ENCODE measurements at places on chromosomes 7 and 10.

- no peak for DNase-seq
These were observed 171.3 kb downstream of the DNAJC1 start for GRCh38 chr10:21831986-21832820.

DNA sequence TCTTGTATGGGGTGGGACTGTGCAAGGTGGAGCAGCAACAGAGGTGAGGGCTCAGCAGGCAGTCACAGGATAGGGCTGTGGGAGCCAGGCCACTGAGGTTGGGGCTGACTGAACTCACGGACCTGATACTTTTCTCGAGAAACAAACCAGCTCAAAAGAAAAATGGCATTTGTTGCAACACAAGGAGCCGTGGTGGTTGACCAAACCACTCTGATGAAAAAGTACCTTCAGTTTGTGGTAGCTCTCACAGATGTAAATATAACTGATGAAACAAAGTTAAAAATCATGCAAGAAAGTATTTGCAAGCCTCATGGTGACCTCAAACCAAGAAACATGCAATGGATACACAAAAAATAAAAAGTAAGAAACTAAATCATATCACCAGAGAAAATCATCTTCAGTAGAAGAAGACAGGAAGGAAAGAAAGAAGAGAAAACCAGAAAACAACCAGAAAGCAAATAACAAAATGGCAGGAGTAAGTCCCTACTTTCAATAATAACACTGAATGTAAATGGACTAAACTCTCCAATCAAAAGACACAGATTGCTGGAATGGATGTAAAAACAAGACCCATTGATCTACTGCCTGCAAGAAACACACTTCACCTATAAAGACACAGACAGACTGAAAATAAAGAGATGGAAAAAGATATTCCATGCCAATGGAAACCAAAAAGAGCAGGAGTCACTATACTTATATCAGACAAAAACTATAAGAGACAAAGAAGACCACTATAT is 48.9 kb upstream of the DUSP5 start:
- no peak for DNase-seq

DNA sequence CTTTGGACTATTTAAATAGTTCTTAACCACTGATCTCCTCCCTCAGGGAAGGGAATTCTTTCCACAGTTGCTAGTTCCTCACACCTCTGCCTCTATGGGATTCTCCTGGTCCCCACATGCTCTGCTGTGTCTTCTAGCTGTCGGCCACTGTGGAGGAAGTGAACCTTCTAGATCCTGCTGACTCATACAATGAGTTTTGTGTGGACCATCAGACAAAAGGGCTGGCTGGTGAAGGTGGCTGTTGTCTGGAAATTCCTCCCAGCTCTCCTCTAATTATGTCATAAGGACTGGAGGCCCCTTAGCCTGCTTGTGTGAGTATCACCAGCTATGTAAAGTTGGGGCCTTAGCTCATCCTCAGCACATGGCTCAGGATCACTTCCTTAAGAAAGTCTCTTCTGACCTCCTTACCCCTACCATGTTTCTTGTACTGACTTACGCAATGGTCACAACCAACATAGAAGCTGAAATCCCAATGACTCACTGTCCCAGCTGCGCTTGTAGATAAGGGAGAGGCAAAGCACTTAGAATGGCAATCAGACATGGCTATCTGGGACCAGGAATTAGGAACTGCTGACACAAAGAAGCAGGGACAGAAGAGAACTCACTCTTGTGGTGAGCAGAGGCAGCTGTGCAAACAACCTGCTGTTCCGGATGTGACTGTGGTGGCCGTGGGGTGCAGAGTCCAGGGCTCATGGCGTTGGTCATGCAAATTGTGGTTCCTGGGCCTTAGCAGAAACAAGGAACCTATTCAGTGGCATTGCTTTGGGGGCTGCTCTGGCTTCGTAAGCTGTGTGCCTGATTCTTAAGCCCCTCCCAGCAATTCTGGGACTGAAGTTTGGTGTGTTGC is 2.5 kb upstream of the MACC1 start:
- peak; percentile 6 for DNase-seq

- no peak for DNase-seq
These were observed 508 bp upstream of the TECPR1 start for GRCh38 chr7:98252425-98253054.

GRCh38 chr10:116082206-116082605 is 190.8 kb downstream of the GFRA1 start:
- DNase-seq = no peak

DNA sequence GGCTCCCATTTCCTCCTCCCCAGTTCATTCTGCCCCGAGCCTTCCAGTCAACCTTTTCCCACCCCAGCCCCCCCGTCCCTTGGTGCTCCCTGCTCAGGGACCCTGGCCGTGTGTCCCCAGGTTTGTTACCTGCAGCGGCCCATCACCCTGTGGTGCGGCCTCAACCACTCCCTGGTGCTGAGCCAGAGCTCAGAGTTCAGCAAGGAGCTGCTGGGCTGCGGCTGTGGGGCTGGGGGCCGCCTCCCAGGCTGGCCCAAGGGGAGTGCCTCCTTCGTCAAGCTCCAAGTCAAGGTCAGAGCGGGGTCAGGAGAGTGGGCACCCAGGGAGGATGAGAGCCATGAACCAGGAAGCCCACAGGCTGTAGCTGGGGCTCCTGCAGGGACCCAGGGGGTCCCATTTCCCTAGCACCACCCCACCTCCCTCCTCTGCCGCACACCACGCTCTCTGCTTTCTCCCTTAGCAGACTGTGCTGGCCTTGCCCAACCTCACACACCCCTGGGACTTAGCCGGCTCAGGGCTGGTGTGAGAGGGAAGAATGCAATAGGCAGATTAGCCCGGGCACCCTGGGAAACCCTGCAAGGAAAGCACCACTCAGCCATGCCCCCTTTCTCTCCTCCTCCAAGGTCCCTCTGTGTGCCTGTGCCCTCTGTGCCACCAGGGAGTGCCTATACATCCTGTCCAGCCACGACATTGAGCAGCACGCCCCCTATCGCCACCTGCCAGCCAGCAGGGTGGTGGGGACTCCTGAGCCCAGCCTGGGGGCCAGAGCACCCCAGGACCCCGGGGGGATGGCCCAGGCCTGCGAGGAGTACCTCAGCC is 2.0 kb upstream of the PCOLCE start:
- DNase-seq = no peak

GRCh38 chr7:107555893-107556292 is 7.8 kb downstream of the COG5 start:
- no peak for DNase-seq

DNA sequence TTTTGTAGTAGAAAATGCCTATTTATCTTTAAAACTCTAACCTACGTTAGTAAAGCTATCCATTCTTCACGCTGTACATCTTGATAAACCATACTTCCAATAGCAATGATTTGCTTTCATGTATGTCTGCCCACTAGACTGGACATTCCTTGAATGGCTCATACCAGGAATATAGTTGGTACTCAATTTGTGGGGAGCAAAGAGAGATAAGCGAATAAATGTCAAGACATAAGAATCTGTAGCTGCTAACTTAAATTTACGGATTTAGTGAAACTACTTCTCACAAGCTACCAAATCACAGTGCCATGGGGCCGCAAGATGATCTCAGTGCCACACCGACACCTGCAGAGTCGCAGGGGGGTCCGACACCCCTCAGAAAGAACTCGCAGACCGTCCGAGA is 763 bp upstream of the RALA start:
- DNase-seq = no peak

GRCh38 chr10:96585736-96586418 is 935 bp downstream of the TM9SF3 start:
- DNase-seq = no peak

DNA sequence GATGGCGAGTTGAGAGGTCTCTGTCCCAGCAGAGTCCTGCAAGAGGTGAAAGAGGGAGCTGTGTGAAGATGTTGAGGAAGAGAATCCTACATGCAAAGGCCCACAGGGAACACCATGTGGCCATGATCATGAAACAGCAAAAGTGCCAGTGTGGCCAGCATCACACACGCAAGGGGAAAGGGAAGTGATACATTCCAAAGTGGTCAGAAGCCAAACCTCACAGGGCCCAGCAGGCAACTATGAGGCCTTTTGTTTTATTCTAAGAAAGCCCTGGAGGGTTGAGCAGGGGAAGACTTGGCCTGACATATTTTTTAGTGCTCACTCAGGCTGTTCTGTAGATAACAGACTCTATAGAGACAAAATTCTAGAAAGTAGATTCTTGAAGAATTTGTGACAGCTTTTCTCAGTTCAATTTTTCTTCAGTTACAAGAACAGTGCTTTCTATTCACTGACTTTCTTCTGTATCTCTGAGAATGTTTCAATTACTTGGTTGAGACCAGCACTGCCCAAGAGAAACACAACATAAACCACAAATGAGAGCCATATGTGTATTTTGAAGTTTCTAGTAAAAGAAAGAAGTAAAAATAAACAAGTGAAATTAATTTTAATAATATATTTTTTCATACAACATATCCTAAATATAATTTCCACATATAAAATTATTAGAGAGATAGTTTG is 82.3 kb downstream of the HTR7 start:
- DNase-seq = no peak

DNA sequence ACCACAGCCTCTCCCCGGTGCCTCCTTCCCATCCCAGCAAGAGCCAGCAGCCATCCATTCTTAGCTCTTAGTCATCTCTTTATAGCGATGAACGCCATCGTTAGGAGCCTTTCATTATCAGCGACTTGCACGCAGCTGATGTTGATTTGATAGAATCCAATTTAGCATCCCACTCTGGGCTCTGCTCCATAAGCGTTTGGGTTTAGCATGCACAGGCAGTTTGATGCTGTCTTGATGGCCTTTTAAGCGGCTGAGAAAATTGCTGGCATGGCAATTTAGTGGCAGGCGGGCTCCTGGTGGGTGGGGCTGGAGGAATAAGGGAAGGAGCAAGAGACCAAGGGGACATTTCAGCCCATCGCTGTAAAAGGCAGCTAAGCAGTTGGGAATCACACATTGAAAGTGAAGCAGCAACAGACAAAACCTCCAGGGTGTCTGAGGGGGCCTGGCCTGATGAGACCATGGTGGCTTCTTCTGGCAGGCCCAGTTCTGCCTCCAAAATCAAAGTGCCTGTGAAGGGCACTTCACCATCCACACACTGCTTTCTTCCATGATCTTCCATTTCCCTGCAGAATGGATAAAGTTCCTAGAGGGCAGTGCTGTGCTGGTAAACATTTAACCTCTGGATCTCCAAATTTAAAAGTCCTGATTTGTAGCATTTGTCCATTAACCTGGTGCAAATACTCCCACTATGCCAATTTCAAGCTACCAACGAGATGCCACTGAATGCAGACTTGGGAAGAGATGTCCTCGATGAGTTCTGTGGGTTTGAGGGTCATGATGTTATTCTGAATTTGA is 107.8 kb upstream of the PLXNA4 start:
- no peak for DNase-seq

GRCh38 chr7:90677486-90678404 is 81.6 kb downstream of the CDK14 start:
- no peak for DNase-seq

DNA sequence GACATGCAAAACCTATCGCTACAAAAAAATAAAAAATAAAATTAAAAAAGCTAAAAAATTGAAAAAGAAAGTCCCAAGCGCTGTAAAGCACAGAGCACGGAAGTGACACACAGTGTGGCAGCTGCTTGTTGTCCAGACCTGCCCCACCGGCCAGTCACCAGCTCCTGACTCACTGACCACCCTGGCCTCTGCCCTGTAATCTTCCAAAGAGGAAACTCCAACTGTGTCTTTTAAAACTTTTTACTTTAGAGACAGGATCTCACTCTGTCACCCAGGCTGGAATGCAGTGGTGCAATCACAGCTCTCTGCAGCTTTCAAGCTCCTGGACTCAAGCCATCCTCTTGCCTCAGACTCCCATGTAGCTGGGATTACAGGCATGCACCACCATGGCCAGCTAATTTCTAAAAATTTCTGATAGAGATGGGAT is 23.6 kb downstream of the GNA12 start:
- DNase-seq = no peak

- no peak for DNase-seq
These were observed 121.2 kb upstream of the PRKCQ start for GRCh38 chr10:6701289-6701688.

GRCh38 chr10:102720775-102721301 is 6.4 kb downstream of the SFXN2 start:
- no peak for DNase-seq

DNA sequence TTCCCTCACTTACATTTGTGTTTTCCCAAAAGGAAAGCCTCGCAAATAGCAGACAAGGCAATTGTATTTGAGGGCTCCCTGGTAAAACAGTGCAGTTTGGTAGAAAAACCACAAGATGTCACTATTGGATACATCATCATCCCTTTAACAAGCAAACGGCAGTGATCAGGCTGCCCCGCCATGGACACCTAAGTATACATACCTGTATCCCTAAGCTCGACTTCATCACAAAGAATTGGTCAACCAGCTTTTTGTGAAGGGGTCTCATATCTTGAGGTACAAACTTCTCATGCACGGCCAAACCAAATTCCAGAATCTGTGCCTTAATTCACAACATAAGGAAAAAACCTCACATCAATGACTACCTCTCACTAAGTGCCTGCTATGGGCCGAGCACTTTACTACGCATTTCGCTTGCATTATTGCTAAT is 179.5 kb upstream of the IMMP2L start:
- DNase-seq = peak; percentile 49

GRCh38 chr7:42618651-42619360 is 293.1 kb downstream of the C7orf25 start:
- DNase-seq = no peak

DNA sequence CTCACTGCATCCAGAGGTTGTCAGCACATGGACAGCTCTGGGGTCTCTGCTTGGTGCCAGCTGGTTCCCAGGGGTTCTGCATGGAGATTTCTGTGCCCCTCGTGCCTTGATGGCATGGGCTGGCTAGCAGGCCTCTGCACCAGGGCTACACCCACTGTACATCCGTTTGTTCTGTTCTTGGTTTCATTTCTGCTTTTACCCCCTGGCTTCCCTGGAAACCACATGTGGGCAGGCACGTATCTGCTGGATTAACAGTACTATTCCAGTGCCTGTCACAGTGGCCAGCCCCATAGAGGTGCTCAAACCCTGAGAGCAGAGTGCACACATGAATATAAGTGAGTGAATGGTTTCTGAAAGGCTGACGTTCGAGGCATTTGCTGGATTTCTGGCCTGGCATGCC is 207.2 kb upstream of the GPR26 start:
- no peak for DNase-seq

DNA sequence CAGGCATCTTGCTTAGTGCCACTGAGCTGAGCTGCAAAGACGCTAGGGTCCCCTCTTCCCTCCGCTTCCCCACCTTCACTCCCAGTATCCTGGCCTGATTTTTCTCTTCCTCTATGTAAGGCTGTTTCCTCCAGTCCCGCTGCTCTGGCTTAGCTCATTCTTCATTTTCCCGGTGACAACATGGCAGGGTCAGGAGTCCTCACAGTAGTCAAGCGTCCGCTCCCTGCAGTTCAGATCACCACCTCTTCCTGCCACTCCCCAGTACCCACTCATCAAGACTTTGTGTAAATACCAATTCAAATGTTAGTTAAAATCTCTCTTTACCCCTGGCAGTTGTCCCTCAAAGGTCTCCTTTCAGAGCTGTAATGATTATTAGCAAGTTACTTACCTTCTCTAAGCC is 650.4 kb upstream of the CELF2 start:
- no peak for DNase-seq

- no peak for DNase-seq
These were observed 26.0 kb upstream of the MXI1 start for GRCh38 chr10:110181451-110181850.

All from head of caudate nucleus (tissue), 42 donors.